ENCODE measurements at places on chromosomes 16 and 17.
A peak's percentile ranks its signal among the peaks of the same experiment; 100 is the strongest.

DNA sequence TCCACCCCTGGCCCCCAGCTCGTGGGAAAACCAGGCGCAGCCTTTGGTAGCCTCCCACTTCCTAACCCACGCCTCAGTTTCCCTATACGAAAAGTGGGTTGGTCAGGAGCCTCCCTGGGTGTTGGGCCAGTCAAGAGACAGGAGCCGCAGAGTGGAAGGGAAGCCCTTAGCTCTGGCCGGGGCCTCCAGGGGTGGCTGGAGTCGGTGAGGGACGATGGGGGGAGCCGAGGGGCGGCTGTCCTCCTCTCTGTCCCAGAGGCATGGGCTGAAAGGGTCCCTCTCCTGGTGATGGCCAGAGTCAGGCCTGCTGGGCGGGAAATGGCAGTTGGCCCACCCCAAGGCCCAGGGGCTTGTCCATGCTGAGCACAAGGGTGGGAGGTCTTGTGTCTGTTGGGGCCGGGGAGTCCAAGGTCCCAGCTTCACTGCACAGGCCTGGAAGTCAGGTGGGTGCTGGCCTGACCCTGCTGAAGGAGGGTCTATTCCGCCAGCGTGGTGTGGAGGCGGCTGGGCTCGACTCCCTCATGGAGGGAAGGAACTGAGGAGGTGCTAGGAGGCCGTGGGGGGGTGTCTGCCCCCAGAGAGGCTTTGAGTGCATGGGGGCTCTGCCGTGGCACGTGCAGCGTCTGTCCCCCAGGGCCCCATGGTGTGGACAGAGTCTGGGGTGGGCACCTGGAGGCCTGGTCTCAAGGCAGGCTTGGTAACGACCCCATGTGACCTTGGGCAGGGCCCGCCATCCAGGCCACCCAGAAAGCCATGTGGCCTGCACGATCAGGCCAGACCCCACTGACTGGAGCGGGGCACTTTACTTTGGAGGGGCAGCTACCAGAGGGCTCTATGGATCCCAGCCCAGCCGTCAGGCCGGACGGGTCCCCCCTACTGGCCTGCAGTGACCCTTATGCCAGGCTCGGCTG lies 1.1 kb downstream of the SLC16A3 start:
- no peak for DNase-seq

- no peak for DNase-seq
These were observed 28.8 kb upstream of the ABCC11 start for GRCh38 chr16:48276102-48276501.

DNA sequence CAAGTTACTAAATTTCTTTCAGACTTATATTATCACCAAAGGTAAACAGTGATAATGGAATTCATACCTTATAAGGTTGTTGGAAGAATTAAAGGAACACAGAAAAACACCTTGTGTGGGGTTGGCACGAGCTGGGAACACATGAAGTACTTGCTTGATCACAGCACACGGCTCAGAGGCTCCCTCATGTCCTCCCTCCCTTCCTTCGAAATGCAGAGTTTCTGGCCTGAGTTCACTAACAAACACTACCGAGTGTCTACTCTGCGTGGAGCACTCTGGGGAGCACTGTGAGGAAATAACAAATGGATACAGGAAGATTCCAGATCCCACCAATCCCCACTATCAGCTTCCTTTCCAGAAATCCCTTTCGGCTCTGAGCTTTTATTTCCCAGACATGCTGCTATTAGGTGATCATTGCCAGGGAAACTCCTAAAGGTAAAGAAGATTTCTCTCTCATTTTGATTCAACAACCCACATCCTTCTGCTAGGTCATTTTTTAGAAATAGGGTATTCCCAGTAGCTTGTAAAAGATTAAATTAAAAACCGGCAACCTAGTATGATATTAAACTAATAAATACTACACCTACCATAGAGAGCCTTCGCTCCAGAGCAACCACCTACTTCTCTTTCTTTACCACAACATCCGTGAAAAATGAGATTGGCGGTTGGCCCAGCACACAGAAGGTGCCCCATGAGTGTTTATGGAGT lies 6.1 kb upstream of the HNF1B start:
- no peak for DNase-seq

GRCh38 chr17:49738456-49739163 lies 25.3 kb downstream of the FAM117A start:
- no peak for DNase-seq

DNA sequence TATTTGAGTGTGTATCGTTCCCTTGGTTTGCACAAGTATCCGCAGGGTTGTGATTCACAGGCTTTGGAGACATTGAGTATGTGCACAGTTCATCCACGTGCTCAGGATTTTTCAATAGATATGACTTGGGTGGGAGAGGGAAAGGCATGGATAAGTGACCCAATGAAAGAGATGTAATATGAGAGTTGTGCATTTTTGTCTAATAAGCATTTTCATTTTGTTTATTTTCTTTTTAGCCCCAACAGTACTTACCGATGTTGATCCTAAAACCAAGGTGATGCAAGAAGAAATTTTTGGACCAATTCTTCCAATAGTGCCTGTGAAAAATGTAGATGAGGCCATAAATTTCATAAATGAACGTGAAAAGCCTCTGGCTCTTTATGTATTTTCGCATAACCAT lies 14.5 kb downstream of the ALDH3A2 start:
- DNase-seq, result no peak

- no peak for DNase-seq
These were observed 748 bp upstream of the CMTM3 start for GRCh38 chr16:66603537-66604375.

- peak; percentile 85 for DNase-seq
These were observed 763 bp upstream of the ACTG1 start for GRCh38 chr17:81513372-81513752.

- DNase-seq, result no peak
These were observed 90.4 kb downstream of the TMEM100 start for GRCh38 chr17:55632236-55632635.

- DNase-seq, result no peak
These were observed 13.3 kb downstream of the PROCA1 start for GRCh38 chr17:28698253-28698941.

- peak; percentile 86 for DNase-seq
These were observed 21.0 kb downstream of the SOX8 start for GRCh38 chr16:1002399-1003166.
